ENCODE measurements at places on chromosomes 7 and 10.

DNA sequence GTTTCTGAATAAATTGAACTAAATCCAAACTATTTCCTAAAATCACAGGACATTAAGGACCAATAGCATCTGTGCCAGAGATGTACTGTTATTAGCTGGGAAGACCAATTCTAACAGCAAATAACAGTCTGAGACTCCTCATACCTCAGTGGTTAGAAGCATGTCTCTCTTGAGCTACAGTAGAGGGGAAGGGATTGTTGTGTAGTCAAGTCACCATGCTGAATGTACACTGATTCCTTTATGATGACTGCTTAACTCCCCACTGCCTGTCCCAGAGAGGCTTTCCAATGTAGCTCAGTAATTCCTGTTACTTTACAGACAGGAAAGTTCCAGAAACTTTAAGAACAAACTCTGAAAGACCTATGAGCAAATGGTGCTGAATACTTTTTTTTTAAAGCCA lies 13.9 kb downstream of the MEST start:
- DNase-seq = no peak
- H3K4me1 ChIP-seq = no peaks in the 10 kb centered on the region
- H3K36me3 ChIP-seq = peaks cover 11% of the 10 kb centered on the region
- H3K4me3 ChIP-seq = no peak overlapping the region
- peaks cover 1% of the 10 kb centered on the region for H3K27me3 ChIP-seq
- no peak overlapping the region for H3K27ac ChIP-seq

GRCh38 chr7:138324941-138325340 lies 135.1 kb upstream of the TRIM24 start:
- DNase-seq = no peak
- H3K27me3 ChIP-seq = peaks cover 7% of the 10 kb centered on the region
- peaks cover 13% of the 10 kb centered on the region for H3K36me3 ChIP-seq
- H3K4me3 ChIP-seq = no peak overlapping the region

- DNase-seq = no peak
- no peaks in the 10 kb centered on the region for H3K36me3 ChIP-seq
- H3K27me3 ChIP-seq = peaks cover 2% of the 10 kb centered on the region
- no peak overlapping the region for H3K27ac ChIP-seq
These were observed 192.1 kb downstream of the CELF2 start for GRCh38 chr10:11209830-11210181.

DNA sequence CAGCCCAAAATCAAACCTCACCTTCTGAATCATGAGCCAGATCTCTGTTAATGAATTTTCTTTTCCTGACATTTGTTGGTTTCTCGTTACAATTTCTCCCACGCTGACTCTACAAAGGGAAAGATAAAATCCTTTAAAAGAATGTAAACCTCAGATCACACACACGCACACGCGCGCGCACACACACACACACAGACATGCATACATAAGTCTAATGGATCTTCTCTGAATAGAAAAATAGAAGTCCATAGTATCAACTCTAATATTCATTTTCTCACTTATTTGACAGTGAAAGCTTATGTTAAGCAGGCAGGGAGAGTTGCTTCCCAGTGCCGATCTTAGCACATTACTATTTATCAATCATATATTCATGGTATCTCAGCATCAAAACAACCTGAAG lies 1.4 kb downstream of the ETV1 start:
- H3K36me3 ChIP-seq = no peaks in the 10 kb centered on the region
- H3K4me1 ChIP-seq = peaks cover 8% of the 10 kb centered on the region
- H3K4me3 ChIP-seq = no peak overlapping the region
- no peak overlapping the region for H3K27ac ChIP-seq

- H3K36me3 ChIP-seq = no peaks in the 10 kb centered on the region
- H3K4me3 ChIP-seq = peak overlapping the region; percentile 33
- peaks cover 27% of the 10 kb centered on the region for H3K4me1 ChIP-seq
- DNase-seq = no peak
- no peak overlapping the region for H3K27ac ChIP-seq
These were observed 7.5 kb upstream of the CLDN4 start for GRCh38 chr7:73823257-73823656.

DNA sequence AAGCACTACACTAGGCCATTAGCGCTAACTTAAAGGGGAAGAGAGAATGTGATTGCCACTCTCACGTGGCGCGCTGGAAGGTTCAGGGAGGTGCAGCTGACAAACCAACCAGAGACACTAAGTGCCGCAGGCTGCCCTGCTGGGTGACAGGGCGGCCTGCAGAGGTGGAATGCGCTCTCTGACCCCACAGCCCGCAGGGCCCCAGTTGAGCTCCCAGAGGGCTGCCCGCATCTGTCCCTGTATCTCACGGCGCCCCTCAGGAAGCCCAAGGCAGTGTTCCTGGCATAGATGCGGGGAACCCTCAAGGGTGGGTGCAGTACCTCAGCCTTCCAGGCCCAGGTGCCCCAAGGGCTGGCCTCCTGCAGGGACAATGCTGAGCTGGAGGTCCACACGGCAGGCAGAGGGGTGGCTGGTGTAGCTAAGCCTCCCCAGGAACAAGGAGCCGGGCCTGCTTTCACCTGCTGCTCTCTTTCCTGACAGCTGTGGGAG lies 66.6 kb downstream of the CALML3 start:
- H3K27me3 ChIP-seq = peaks cover 18% of the 10 kb centered on the region
- no peak overlapping the region for H3K4me3 ChIP-seq
- H3K4me1 ChIP-seq = peaks cover 80% of the 10 kb centered on the region
- H3K36me3 ChIP-seq = no peaks in the 10 kb centered on the region
- H3K27ac ChIP-seq = no peak overlapping the region

DNA sequence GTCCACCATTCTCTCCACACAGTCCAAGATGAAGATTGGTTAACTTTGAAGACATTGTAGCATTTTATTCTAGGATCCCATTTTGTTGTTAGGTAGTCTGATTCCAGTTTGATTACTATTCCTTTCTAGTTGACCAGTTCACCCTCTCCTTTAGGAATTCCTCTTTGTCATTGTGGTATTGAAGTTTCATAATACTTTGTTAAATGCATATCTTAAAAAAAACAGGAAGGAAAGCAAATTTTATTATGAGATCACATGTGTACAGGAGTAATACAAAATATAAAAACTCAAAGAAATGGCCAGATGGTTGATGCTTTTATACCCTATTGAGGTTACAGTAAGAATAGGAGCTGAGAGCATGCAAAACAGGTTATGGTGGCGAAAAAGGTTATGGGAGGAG lies 15.5 kb upstream of the SEMA3C start:
- no peak for DNase-seq
- H3K36me3 ChIP-seq = no peaks in the 10 kb centered on the region
- H3K4me1 ChIP-seq = no peaks in the 10 kb centered on the region
- no peak overlapping the region for H3K4me3 ChIP-seq

DNA sequence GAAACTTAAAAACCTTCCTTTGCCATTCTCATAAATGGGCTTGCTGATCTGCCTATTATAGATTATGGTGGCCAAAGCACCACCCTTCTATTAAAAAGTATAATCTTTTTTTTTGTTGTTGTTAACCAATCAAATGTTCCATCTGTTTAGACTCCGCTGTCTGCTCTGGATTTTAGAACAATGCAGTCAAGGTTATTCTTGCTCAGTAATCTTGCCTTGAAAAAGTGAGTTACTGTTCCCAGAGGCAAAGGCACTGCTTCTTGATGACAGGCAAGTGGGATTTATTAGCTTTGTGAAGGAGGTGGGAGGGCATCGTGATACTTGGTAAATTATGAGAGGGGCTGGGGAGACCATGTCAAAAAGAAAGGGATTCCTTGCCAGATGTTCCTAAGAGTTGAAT lies 143.5 kb downstream of the KIAA1217 start:
- no peak for DNase-seq
- H3K36me3 ChIP-seq = peaks cover 4% of the 10 kb centered on the region
- peak overlapping the region; percentile 21 for H3K27ac ChIP-seq

DNA sequence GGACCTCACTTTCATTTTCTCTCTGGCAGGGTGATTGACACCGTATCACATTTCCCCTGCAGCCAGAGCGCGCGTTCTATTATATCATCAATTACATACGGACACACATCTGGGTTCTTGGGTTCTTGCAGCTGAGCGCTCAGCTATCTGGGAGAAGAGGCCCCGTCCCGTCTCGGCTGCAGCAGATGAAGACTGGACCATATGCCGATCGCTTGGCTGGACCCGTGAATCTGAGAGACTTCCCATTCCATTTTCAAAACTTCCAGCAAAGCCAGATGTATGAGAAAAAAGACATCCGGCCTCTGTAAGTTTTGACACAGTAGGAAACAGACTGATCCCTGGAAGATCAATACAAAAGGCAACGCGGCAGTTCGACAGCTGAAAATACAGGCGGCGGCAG lies 99.8 kb downstream of the JCAD start:
- no peak overlapping the region for H3K27ac ChIP-seq
- H3K36me3 ChIP-seq = no peaks in the 10 kb centered on the region
- no peak for DNase-seq
- no peak overlapping the region for H3K4me3 ChIP-seq

- peaks cover 19% of the 10 kb centered on the region for H3K27me3 ChIP-seq
- H3K4me3 ChIP-seq = no peak overlapping the region
- peak; percentile 53 for DNase-seq
- peaks cover 4% of the 10 kb centered on the region for H3K36me3 ChIP-seq
- no peak overlapping the region for H3K27ac ChIP-seq
These were observed 904 bp upstream of the DPYSL4 start for GRCh38 chr10:132185601-132186487.

DNA sequence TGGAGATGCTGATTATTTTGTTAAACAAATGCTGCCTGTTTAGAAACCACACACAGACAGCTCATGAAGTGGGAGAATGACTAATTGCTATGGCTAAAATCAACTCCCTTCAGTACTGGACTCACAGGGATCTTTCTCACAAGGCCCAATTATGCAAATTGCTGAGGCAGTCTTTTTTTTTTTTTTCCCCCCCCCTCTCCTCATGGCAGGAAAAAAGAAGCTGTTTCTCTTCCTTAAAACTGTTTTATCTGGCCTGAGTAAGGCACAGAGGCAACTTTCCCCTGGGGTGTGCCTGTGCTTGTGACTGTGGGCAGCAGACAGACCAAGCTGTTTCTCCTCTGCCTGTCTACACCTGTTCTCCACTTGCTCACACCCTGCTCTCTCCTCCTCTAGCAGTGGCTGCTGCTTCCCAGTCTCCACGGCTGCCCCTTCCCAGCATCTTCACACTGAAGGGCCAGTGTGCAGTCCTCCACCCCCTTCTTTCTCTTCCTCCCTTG lies 65.4 kb upstream of the STEAP1B start:
- no peaks in the 10 kb centered on the region for H3K36me3 ChIP-seq
- no peak for DNase-seq
- peak overlapping the region; percentile 17 for H3K4me3 ChIP-seq
- peaks cover 50% of the 10 kb centered on the region for H3K4me1 ChIP-seq
- H3K27me3 ChIP-seq = no peaks in the 10 kb centered on the region
- H3K27ac ChIP-seq = peak overlapping the region; percentile 49

- no peak overlapping the region for H3K4me3 ChIP-seq
- peaks cover 6% of the 10 kb centered on the region for H3K4me1 ChIP-seq
These were observed 79.6 kb downstream of the LARP4B start for GRCh38 chr10:851901-852300.

DNA sequence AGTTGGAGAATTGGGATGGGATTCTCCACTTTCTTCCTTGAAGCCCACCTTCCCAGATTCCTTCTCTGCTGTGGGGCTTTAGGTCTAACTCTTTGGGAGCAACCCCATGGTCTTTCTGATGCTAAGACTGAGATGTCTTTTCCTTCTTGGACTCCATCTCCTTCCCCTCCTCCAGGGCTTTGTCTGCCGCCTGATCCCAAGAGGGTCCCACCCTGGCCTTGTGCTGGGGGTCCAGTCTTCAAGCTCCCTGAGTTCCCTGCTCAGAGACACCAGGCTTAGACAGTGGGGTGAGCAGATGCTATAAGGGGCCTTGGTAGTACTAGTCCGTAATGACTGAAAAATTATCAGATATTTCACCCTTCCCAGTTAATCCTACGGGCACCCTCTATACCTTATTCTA lies 150.5 kb downstream of the PTPN20 start:
- no peak overlapping the region for H3K4me3 ChIP-seq
- no peaks in the 10 kb centered on the region for H3K36me3 ChIP-seq
- peaks cover 8% of the 10 kb centered on the region for H3K27me3 ChIP-seq
- no peaks in the 10 kb centered on the region for H3K4me1 ChIP-seq

DNA sequence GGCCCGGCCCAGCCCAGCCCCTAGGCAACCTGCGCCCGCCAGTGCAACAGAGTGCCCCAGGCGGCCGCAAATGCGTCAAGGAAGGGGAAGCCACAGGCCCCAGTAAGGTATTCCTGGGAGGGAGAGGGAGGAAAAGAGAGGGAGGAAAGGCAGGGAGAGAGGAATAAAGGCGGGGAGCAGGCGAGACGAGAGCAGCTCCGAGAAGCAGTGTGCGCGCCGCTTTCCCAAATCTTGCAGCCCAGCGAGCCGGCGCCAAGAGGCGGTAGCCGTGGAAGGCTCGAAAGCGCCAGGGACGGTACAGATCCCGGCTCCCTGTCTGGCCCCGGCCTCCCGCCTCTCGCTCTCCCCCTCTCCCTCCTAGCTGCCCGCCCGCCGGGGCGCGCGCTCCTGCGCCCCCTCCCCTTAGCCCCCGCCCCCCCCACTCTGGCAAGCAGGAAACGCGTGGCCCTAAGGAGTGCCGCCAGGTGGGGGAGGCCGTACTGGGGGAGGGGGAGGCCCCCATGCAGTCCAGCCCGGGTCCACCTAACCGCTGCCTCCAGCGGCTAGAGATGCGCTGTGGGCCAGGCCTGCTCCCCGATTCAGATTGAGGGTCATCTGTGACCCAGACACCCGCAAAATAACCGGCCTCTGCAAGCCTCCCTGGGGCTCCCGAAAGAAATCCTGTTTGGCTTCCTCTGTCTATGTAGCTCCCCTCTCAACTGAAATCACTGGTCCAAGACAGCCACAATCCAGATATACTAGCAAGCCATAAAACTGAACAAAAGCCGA lies 4.3 kb downstream of the HOXA10 start:
- peak overlapping the region; percentile 51 for H3K4me3 ChIP-seq
- peaks cover 30% of the 10 kb centered on the region for H3K27me3 ChIP-seq
- peaks cover 4% of the 10 kb centered on the region for H3K36me3 ChIP-seq

DNA sequence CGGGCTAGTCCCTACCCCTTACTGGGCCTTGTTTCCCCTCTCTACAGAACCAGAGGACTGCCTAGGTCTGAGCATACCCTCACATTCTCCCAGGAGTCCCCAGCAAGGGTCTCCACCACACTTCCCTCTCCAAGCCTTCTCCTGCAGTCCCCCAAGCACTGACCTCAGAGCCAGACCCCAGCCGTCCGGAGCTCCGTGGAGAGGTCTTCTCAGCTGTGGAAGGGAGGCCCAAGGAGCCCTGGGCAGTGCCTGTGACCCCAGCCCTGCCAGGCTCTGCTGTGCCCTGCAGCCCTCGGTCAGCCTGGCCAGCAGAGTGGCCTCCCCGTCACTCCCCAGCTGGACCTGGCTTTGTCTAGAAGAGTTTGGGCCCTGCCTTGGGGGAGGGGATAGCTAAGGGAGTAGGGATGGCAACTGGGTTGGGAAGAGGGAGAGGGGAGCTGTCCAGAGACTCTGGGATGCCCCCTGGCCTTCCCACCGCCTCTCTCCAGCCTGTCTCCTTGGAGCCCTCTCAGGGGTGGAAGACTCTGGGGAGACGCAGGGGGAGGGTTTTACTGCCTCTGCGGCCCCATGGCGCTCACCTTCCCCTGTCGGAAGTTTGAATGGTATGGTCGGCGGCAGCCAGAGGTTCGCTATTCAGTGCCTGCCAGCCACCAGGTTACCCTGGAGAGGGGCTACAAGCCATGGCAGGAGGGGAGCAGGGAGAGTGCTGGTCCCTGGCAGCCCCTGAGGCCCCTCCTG lies at the start of gene C10orf105:
Gene C10orf105 (minus strand): TSS at position 315 of the 738 bp plus-strand sequence. CDS start 3,441 bp downstream, outside the sequence.
- no peaks in the 10 kb centered on the region for H3K36me3 ChIP-seq
- no peak for DNase-seq
- H3K27ac ChIP-seq = no peak within 1 kb of the TSS
- H3K4me3 ChIP-seq = peak within 1 kb of the TSS; percentile 21
- peaks cover 16% of the 10 kb centered on the region for H3K27me3 ChIP-seq
